Stimulated activated CD8-positive, alpha-beta memory T cell treated with anti-CD3 and anti-CD28 coated beads, Interleukin-15, amount 100 ng/mL, for 1 hour (primary cell): ENCODE measurements at places on chromosomes 11 and 22.
A peak's percentile ranks its signal among the peaks of the same experiment; 100 is the strongest.

- DNase-seq: no peak
These were observed 108.4 kb upstream of the CSNK2A3 start for GRCh38 chr11:11461473-11461872.

- peak; percentile 52 for DNase-seq
These were observed 10.3 kb upstream of the IGSF9B start for GRCh38 chr11:133966921-133967598.

DNA sequence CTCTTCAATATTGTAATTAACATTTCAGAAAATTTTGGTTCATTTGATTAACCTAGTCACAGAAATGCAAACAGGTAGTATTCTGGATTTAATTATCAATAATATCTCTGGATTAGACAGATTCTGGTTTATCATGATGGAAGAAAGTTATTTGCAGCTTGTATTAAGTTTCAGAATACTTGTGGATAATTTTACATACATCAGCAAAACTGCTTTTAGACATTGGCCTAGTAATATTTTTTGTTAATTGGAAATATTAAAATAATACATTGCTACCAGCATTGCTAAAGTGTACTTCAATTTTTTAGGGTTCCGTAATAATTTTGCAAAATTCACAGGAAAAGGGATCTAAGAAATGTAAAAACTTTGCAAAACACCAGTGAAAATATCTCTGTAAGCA, 3.8 kb upstream of the OR5D14 start:
- no peak for DNase-seq

DNA sequence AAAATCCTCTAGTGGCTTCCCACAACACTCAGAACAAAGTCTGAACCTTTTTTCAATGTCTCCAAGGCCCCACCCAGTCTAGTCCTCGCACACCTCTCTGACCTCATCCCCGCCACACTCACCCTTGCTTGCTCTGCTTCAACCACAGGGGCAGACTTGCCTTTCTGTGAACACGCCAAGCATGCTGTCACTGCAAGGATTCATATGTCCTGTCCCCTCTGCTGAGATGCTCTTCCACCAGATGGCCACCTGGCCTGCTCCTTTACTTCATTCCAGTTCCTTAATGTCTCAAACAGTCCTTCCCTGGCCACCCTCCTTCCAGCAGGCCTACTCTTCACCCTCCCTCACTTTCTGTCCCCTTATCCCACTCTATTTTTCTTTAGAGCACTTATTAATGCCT, 60.6 kb upstream of the ARHGAP20 start:
- DNase-seq: no peak

DNA sequence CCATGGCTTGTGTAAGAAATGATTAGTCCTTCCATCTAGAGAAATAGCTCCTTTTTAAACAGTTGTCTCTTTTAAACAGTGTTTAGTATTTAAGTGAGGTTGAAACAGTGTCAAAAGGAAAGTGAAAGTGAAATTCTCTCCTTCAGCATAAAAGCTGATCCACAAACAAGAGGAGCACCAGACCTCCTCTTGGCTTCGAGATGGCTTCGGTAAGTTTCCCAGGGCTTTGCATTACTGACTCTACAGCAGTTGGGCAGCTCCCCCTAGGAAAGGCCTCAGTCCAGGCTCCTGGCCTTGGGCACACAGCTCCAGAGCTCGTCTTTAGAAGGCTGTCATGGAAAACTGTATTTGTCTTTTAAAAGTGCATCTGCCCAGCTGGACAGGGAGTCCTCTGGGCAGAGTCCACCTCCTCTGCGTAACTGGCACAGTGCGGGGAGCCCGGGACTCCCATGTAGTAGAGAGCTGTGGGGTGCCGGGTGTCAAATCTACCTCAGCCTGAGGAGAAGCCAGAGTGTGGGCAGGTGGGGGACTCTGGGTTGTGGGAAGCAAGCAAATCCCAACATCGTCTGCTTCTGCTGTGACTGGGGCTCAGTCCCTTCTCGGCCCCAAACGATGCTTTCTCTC, at the start of gene PLAAT4:
Gene PLAAT4 (plus strand): TSS at position 140 of the 624 bp plus-strand sequence. CDS start 61 bp downstream, at position 201.
- DNase-seq: no peak

- no peak for DNase-seq
These were observed 10.5 kb downstream of the SMTNL1 start for GRCh38 chr11:57547854-57548377.

DNA sequence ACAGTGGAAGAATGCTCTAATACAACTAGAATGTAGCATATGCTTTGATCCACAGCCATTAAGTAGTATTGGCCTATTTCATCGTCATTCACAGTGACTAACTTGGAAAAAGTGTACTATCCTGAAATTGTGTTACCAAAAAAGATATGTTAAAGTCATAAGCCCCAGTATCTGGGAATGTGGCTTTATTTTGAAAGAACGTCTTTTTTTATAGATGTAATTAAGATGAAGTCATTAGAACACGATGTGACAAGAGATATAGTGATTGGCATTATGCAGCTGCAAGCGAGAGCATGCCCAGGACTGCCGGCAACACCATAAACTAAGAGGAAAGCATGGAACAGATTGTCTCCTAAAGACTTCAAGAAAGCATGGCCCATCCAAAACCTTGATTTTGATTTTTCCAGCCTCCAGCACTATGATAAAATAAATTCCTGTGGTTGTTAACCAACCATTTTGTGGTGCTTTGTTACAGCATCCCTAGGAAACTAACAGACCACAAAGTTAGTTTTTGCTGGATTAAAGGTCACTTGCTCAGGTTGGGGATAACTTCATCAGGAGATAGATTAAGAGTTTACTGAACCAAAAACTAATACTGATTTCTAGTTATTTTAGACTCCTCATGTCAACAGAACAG, 870.6 kb upstream of the LRRC4C start:
- DNase-seq: no peak

- DNase-seq: no peak
These were observed 10.3 kb downstream of the APOL4 start for GRCh38 chr22:36191106-36191836.

- no peak for DNase-seq
These were observed 31.5 kb downstream of the MYEOV start for GRCh38 chr11:69325446-69325845.

GRCh38 chr22:34784056-34784455, 281.9 kb upstream of the ISX start:
- no peak for DNase-seq

DNA sequence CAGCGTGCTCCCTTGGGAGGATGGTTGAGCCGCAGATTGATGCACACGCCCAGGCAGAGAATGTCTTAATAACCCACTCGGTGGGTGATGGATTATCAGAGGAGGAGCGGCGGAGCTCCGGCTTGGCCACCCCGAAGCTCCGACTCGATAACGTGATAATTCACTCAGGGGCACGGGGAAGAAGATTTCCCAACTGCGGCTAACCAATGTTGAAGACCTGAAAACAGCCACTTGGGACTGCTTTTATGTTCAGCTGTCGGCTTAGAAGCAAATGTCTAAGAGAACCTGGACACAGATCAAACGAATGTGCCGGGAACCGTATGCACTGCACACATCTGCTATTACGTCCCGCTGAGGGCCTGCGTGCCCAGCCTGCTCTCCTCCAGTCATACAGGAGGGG, 206.8 kb upstream of the CADM1 start:
- DNase-seq: no peak

GRCh38 chr11:70111269-70112016, 33.3 kb downstream of the ANO1 start:
- DNase-seq: no peak
